ENCODE measurements at places on chromosomes 6 and 20.

DNA sequence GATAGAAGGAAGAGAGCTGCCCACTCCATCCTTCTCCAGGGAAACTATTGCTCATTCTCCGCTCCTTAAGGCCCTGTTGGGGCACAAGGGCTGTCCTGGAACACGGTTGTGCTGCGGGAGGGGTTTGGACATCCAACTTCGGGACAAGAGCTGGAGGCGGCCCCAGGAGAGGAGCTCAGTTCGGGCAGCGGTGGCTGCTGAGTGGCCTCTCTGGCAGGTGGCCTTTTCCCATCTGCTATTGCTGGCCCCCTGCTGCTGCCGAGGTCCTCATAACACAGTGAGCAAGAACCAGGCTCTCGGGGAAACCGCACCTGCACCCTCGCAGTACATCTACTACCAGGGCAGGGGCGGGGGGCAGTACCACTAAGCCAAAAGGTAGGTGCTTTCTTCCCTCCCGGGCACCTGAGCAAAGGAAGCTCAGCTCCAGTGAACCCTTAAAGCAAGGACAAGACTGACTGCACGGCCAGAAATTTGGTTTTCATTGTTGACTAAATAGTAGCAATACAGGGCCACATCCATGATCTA lies 63.7 kb downstream of the PSMG4 start:
- no peak for DNase-seq

DNA sequence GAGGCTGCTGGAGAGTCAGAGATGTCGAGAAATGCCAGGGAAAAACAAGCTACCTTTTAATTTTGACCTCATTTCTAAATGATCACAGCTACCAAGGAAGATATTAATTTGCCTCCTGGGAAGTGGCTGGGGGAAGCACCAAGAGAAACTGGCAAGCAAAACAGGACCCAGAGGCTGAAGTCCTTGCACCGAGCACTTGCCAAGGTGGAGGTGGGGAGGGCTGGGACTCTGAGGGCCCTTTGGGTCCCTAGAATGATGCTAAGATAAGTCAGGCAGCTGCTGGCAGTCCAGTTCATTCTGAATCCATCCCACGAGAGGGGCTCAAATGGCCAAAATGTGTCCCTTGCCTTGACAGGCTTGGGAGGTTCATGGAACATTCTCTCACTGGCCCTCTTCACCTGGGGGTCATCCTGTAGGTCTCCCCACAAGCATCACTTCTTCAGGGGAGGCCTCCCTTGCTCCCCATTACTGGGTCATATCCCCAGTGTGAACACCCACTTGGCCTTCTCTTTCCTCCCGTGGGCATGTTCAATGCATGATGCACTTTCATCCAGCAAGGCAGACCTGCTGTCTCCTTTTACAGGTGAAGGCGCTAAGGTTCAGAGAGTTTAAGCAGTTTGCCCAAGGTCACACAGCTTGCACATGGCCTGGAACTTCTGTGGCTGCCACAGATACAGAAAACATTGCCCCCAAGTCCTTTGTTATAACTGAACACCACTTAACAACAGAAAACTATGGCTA lies 39.1 kb upstream of the BLCAP start:
- DNase-seq = no peak

- peak; percentile 35 for DNase-seq
Measured at GRCh38 chr6:45927421-45928320, 88.0 kb downstream of the CLIC5 start.

- no peak for DNase-seq
Measured at GRCh38 chr6:19880066-19880465, 42.9 kb downstream of the ID4 start.

All from muscle of leg (tissue), 16 donors.